ENCODE measurements at places on chromosomes 7 and 10.

GRCh38 chr7:37438906-37439652, 9.6 kb downstream of the ELMO1 start:
- no peak for DNase-seq

- no peak for DNase-seq
Measured at GRCh38 chr10:16905320-16905719, 88.1 kb upstream of the RSU1 start.

DNA sequence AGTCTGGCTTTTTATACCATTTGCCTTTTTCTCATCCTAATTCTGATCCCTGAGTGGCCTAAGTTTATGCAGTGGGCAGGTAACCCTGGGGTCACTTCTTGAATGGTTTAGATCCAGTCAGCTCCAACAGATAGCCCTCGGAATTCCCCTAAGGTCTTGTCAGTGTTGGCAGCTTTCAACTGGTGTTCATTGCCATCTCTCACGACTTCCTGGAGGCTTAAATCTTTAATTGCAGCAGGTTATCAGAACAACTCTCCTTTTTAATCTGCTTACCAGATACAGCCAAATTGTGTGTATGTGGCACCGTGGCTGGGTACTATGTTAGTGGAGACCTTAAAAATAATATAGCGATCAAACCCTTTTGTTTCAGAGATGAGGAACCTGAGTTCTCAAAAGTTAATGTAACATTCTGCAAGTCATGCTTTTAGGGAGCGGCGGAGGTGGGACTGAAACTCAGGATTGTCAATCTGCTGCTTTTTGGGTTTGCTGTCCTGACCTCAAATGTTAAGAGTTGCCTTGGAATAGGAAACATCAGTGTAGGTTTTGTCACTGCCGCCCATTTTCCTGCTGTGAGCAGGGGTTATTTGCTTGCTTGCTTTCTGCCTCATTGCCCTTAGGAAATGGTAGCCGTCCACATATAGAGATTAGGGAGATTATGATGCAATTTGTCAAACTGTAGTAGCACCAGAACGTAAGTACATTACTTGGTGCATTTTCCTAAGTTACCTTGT, 818 bp downstream of the DLD start:
- DNase-seq: no peak

- DNase-seq: no peak
Measured at GRCh38 chr10:10872035-10872673, 145.5 kb upstream of the CELF2 start.
